ENCODE measurements at places on chromosomes 4 and X.

DNA sequence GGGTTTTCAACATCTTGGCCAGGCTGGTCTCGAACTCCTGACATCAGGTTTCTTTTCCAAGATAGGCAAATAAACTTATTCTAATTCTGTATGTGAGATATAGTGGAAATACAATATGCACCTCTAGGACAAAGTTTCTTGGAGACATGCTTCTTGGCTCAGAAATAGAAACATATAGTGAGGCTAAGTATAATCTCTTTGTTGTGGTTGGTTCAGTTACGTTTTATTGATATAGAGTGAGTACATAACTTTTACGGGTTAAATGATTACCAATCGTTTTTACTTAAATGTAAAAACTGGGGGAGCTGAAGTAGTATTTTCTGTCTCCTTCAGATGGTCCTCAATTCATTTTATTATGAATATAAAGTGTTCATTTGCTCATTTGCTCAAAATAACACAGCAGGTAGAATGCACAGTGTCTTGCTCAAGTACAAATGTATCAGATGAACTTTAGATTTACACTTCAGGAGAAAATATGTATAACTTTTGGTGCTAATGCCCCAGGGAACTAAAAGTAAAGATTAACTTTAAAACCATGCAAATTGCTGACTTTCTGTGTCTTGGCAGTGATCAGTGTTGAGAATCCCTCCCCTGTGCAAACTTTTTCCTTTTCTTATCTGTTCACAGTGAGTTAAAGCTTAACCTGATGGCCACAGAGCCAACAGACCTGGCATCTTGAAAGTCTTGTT lies 77.6 kb downstream of the AFF1 start:
- no peak for DNase-seq

DNA sequence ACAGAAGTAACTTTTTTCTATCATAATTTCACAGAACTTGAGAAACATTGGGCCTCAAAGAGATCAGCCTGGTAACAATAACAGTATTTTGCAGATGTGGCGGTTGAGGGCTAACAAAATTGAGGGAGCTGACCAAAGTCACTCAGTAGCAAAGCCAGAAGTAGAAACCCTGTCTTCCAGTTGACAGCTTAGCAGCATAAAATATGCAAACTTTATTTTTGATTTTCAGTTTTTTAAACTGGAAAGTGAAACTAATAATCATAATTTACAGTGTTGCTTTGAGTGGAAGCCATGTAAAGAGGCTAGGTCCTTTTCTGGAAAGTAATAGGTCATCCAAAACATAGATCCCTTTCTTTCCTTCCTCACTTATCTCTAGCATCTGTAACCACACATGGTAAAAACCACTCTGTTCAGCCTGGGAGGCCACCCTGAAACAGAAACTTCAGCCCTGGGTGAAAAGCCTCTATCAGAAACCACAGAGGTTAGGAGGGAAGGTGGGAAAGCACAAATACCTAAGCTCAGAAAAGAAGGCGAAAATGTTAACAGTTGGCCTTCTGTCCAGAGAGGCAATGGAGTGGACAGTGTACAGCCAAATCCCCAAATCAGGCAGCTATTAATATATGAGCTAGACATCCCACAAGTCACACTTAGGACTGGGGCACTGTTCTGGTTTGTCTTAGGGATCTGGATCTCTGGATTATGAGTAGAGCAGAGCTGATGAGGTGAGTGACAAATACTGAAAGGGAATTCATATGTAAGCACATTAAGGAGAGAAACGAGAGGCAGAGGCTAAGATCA lies 61.1 kb upstream of the ARSJ start:
- DNase-seq = no peak

GRCh38 chrX:82961129-82961528 lies 547.0 kb upstream of the POU3F4 start:
- DNase-seq = no peak

DNA sequence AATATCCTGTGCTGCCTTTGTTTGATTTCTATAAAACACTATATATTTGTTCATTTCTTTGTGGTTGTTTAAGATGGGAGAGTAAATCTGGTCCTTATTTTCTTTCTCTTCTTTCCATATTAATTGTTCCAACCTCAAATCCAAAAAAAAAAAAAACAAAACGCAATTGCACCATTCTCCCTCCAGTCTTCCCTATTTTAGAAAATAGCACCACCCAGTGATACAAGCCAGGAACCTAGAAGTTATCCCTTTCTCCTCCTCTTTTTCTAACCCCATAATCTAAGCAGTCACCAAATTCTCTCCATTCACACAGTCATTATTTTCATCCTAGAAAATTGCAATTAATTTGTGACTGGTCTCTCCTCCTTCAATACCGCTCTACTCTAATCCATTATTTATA lies 107.8 kb downstream of the GABRA3 start:
- DNase-seq = no peak

- DNase-seq = no peak
Measured at GRCh38 chr4:58749206-58749605, 1639.0 kb upstream of the IGFBP7 start.

DNA sequence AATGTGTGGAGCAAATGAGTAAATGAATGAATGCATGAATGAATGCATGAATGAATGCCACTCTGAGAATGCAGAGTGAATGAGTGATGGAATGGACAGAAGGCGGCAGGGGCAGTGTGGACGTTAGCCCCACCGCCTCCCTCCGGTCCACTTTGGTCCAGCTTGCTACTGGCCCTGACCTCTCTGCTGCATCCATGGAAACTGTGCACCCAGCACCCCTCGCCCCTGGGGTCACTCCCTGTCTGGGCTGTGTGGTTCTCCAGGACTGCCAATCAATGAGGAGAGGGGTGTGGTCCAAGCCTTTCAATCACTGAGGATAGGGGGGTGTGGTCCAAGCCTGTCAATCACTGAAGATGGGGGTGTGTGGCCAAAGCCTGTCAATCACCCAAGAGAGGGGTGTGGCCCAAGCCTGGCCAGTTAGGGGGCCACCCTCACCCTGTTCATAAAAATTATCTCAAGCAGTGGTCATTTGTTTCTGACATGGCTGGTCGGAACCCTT lies 39.2 kb upstream of the ASMTL start:
- DNase-seq = peak; percentile 71

DNA sequence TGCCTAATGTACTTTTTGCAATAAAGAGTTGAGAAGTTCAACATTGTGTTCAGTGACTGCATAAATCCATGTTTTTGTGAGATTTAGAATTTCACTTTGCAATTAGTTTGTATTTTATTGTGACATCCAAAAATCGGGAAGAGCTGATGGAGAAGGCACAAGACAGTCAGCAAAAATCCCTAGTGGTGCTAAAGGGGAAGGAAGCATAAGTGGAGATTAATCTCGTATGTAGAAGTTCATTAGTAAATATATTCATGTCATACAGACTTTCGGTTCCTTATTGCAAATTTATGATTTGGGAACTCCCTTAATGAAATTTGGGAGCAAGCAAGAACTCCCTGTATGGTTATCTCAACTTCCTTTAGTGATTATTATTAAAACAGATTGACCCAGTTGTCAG lies 57.8 kb upstream of the SLC39A8 start:
- no peak for DNase-seq

- no peak for DNase-seq
Measured at GRCh38 chr4:35836596-35836995, 407.7 kb downstream of the ARAP2 start.

DNA sequence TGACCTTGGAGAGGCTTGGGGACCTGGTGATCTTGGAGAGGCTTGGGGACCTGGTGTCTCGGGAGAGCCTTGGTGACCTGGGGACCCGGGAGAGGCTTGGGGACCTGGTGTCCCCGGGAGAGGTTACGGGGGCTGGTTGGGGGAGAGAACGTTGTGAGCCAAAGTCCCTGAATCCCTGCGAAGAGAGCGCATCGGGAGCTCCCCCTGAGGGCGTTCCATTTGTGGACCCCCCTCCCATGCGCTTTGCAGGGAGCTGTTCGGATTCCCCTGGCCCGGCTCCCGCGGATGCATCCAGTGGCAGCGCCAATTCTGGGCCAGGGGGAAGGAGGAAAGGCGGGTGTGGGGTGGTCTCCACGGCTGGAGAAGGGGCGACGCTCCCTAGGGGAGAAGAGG lies 13.3 kb downstream of the SHOX start:
- DNase-seq = no peak

GRCh38 chrX:65451663-65452062 lies 82.9 kb downstream of the LAS1L start:
- DNase-seq = peak; percentile 12

GRCh38 chr4:144757969-144758368 lies 112.0 kb downstream of the HHIP start:
- DNase-seq = no peak

DNA sequence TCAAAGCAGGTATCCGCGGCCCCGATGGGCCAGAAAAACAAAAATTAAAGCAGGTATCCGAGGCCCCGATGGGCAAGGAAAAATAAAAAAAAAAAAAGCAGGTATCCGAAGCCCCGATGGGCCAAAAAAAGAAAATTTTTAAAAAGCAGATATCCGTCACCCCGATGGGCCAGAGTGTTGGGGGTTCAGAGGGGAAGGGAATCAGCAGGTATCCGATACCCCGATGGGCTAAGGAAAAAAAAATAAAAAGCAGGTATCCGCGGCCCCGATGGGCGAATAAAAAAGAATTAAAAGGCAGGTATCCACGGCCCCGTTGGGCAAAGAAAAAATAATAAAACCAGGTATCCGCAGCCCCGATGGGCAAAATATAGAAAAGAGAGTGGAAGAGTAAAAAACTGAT lies 289.0 kb downstream of the CHIC1 start:
- DNase-seq = no peak

DNA sequence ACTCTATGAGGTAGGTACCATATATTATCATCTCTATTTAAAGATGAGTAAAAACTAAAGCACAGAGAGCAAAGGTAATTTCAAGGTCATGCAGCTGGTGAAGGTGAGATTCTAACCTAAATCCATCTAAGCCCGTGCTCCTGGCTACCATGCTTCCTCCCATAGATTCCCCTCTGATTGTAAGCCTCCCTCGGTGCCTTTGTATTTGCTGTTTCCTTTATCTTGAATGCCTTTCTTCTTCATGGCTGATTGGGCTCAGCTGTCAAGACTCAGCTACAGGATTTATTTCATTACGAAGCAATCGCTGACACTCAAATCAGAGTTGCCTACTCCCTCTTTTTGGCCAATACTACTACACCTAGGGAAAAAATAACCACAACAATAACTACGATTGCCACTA lies 217.1 kb downstream of the ARAP2 start:
- no peak for DNase-seq

GRCh38 chr4:99462875-99463464 lies 27.8 kb upstream of the ADH7 start:
- DNase-seq = peak; percentile 52

GRCh38 chrX:55778322-55778721 lies 60.8 kb downstream of the RRAGB start:
- DNase-seq = no peak

- no peak for DNase-seq
Measured at GRCh38 chr4:94732358-94732698, 25.4 kb upstream of the BMPR1B start.

DNA sequence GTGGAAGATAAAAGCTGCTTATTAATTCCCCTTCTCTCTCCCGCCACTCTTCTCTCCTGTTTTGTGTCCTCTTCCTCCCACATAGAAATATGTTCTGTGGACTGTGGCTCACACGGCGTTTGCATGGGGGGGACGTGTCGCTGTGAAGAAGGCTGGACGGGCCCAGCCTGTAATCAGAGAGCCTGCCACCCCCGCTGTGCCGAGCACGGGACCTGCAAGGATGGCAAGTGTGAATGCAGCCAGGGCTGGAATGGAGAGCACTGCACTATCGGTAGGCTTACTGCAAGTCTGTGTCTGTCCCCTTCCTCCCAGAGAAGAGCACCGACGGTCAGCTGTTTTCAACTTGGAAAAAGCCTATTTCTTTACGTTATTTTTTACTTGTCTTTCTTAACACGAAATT lies 229.1 kb downstream of the DCTD start:
- DNase-seq = no peak

- DNase-seq = no peak
Measured at GRCh38 chrX:70553516-70553915, 108.9 kb downstream of the DLG3 start.

GRCh38 chr4:186137196-186137794 lies 32.8 kb downstream of the FAM149A start:
- no peak for DNase-seq

DNA sequence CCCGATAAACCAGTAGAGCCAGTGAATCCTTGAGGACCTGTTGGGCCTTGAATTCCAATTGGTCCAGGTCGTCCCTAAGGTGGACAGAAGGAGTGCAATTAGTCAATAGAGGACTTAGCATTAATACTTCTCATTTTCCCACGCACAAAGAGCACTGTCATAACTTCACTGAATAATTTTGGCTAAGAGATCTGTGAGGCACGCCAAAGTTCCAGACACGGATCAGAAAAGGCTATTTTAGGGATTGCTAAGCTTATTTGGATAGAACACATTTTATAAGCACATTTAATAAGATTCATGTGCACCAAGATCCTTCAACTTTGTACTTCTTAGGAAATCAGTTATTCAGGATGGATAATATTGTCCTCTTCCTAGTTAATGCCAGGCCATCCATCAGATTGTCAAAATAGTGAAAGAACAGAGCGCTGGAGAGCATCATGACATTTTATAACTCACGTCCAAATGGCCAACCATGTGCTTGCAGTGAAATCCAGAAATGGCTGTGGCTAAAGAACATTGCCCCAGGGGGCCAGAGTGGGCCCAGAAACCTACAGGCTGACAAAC lies 129.8 kb downstream of the ATG4A start:
- DNase-seq = no peak

- DNase-seq = no peak
Measured at GRCh38 chr4:37935026-37935425, 25.2 kb upstream of the PTTG2 start.

DNA sequence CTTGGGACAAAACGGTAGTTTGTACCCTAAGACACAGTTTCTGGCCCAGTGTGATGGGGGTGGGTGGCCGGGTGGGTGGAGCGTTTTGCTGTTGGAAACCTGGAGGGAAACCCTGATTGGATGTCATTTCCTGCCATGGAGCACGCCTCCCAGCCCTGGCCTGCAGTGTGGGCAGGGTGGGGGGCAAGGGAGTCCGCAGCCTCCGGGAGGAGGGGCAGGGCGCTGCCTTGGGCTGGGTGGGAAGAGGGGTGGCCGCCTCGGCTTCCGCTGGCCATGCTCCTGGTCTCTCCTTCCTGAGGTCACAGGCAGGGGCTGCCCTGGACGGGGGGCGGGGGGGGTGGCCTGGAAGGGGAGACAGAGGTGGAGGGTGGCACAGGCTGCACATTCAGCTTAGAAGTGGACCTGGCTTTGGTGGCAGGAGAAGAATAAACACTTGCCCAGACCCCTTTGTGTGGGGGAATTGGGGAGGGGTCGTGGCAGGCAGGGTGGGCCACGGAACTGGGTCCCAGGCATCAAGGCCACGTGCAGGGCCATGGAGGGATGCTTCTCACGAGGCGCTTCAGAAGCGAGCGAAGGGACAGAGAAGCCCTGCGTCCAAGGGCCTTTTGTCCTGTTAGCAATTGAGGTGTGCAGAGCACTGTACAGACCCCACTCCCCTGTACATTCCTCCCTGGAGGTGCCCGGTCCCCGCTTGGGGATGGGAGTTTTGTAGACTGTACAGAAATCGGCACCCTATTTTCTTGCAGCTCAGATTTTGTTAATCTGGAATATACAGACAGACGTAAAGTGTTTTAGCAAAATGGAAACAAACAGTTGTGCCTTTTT lies 6.2 kb downstream of the NAT8L start:
- DNase-seq = no peak

GRCh38 chr4:23224684-23225420 lies 532.1 kb downstream of the GBA3 start:
- no peak for DNase-seq
